ENCODE measurements at places on chromosomes 5 and 9.
A peak's percentile ranks its signal among the peaks of the same experiment; 100 is the strongest.

DNA sequence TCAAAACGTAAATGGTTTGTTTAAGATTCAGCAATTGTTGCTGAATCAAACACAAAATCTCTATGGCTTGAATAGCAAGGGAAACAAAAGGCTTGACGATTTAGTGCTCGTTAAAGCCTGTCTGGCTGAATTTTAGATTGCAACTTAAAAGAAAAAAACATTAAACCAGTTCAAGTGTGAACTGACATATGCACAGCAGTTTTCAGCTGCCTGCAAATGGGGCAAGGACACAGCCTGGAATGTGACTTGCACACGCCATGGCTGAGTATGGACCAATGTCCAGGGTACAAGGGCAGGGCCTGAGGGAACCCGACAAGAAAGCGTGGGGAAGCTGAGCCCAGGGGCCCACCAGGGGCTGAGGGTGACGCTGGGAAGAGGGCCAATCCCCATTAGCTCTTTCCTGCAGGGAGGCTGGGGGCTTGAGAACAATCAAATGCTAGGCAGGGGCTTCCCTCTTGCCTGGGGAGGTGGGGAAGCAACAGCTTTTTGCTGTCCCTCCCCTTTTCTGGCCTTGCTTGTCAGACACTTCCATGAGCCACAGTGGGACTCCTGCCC lies 89.6 kb upstream of the LRRTM2 start:
- no peak for DNase-seq

DNA sequence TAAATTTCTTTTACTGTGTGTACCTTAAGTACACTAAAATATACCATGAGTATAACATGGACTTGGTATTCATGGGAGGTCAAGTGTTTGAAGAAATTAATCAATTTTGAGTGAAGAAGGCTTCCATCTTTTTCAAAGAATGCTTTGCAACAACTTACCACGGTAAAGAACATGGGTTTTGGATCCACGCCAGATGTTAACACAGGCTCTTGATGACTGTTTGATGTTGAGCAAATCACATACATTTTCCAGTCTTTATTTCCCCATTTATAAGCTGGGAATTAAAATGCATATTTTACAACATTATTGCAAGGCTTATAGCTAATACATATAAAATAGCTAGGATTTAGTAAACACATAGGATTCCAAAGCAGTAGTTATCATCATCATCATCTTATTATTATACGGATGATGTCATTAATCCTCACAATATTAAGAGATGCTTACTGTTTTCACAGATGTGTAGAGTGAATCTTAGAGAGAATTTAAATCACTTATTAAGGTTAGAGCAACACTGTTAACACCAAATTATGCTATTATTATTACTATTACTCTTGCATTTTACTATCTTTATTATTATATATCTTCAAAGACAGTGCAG lies 362.0 kb downstream of the PRELID2 start:
- no peak for DNase-seq

DNA sequence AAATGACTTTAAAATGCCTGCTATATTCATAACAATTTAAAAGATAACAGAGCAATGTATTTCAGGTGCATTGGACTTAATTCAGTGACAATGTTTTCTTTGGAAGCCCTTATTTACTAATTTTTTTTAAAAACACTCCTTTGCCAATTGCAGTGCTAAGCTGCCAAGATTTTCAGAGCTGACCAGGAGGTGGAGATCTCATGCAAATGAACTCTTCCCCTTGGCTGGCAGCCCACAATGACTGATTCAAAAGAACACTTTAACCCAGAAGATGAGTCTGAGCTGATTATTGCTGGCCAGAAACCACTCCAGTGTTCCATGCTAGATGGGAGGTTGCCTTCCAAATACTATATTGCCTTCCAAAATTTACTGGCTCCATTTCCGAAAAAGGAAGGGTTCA lies 128.3 kb upstream of the CCNH start:
- DNase-seq, result no peak

DNA sequence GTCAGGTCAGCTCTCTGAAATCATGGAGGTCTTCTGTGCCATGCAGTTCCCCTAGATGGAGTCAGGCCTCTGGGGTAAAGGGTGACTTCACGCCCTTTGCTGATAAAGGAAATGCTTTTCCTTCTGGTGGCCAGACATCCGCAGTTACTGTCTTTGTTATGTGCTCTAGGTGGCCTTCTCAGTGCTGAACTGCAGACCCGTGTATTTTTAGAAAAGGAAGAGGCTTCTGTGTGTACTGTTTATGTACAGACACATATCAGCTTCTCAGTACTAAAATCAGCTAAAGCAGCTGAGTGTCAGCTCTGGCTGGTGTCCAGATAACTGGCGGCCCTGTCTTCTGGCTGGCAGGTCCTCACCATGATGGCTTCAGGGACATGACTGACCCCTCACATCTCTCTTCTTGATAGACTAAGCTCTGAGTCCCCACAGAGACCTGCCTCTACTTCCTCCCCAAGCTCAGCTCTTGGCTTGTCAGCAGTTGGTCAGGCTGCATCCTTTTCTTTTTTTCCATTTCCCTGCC lies 75.3 kb downstream of the ARHGAP26 start:
- DNase-seq, result peak; percentile 14

DNA sequence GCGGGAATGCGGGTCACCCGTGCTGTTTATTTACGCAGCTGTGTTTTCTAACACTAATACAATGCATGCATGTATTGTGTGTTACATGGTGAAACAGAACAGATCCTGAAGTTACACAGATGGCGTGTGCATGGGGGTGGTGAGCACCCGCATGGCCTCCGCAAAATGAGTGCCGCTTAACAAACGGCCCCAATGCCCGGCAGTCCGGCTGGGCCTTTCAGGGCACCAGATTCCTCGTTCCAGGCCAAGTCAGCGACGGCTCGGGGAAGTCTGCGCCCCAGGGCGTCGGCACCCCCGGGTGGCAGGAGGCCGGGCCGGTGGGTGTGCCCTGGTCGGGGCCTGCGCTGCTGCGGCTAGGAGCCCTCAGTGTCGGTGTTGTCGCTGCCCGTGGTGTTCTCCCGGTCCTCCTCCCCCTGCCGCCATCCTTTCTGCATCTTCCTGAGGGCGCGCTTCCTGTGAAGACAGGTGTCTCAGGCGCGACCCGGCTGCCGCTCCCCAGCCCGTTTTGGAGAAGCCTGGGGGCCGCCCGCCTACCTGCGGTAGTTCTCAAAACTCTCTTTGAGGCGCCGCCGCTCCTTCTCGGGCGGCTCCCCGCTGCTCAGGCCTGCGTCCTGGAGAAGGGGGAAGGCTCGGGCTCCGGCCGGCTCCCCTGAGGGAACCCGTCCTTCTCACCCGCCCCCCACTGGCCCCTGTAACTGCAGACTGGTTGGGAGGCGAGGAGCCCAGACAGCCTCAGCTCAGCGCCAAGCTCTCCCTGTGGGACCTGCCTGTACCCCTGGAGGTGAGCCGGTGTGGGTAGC lies 605 bp upstream of the DNLZ start:
- no peak for DNase-seq

GRCh38 chr5:176621661-176622079 lies 8.7 kb downstream of the SNCB start:
- DNase-seq, result no peak

DNA sequence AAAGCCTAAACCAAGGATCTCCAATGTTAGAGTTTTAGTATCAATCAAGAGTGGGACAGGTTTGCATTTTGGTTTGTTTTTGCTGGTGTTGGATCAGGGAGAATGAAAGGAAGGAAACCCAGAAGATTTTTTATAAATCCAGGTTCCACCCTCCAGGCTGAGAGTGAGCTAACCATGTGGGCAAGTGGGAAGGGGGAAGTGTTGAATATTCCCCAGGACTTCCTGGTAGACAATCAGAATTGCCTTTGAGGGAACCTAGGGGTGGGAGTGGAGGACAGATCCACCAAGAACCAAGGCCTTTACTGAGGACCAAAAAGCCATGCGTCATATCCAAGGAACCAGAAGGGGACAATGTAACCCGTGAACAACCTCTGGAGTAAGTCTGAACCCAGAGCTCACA lies 33.5 kb upstream of the PIK3R1 start:
- no peak for DNase-seq

GRCh38 chr5:27548484-27548883 lies 510.1 kb upstream of the CDH9 start:
- no peak for DNase-seq

DNA sequence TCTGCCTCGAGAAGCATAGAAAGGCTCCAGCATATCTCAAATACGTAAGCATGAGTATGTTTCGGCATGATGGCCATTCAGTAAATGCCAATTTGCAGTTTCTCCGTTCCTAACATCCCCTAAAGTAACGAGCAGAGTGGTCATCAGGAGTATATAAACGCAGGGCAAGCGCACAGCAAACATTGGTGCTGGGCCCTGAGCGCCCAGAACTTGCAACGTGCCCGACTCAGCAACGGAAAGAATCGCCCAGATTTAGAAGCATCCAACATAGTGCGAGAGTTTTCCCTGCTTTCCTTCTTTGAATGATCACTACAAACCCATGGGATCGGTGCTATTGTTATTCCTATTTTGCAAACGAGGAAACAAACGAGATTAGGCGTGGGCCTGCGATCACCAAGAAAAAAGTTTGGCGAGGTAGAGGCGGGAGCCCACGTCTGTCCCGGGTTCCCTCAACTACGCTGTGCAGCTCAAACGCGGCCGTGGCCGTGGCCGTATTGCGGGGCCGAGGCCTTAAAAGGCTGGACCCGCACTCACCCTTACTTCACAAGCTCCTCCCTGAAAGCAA lies 505 bp downstream of the RPS14 start:
- DNase-seq, result peak; percentile 15

GRCh38 chr5:59609501-59610265 lies 283.8 kb downstream of the PDE4D start:
- DNase-seq, result no peak

DNA sequence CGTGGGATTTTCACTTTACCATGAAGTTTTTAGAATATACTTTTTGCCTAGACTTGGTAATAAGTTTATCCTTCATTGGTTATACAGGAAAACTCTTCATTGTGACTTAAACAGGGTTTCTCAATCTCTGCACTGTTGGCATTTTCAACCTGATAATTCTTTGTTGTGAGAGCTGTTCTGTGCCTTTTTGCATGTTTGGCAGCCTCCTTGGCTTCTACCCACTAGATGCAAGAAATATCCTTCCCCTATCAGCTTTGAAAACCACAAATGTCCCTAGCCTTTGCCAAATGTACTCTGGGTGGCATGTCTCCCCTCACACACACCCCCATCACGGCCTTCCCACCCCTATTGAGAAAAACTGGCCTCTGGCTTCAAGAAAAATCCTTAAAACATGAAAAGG lies 180.9 kb downstream of the ESM1 start:
- no peak for DNase-seq

DNA sequence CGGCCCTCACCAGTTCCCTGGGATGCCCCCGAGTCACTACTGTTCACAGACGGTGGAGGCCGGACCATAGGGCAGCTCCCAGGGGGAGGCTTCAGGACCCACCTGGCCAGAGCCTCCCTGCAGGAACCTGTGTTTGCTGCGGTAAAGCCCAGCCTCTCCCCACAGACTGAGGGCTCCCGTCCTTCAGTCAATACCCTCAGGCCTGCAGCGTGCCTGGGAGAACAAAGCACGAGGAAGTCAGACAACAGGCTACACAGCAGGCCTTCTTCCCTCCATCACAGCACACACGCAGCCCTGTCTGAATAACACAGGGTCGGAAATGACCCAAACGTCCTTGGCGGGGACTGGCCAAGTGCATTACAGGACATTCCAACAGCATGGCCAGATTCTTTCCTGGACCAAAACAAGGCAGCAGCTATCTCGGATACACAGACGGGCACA lies 34.4 kb downstream of the COL23A1 start:
- DNase-seq, result no peak

DNA sequence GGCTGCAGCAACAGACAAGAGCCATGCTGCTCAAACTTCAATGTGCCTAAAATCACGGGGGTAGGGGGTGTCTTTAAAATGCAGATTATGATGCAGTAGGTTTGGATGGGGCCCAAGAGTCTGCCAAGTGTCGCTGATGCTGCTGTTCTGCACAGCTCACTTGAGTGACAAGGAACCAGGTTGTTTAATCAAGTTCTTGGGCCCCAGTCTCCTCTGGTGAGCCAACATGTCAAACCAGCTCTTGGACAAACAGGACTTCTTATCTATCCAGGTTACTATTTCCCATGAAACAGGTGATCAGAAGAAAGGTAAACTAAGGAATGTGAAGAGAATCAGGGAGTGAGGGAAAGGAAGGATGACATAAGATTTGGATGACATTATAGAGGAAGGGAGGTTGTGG lies 78.0 kb downstream of the APBA1 start:
- no peak for DNase-seq

DNA sequence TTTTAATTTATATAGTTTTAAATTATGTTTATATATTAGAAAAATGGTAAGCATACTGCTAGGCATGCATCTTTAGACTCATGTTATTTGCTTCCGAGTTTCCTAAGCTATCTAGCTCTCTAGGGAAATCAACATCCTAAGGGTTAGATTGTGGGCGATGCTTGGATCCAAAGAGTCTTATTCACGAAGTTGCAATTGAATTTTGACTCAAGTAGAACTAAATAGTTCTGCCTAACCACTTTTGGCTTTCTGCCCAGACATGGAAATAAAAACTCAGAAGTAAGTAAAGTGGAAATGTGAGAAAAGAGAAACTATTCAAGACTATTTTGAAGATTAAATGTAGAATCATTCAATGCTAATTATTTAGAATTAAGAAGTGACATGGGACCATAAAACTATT lies 440.4 kb downstream of the CDH18 start:
- DNase-seq, result no peak

- no peak for DNase-seq
Observed at GRCh38 chr5:1661311-1661710, 137.6 kb upstream of the LPCAT1 start.

DNA sequence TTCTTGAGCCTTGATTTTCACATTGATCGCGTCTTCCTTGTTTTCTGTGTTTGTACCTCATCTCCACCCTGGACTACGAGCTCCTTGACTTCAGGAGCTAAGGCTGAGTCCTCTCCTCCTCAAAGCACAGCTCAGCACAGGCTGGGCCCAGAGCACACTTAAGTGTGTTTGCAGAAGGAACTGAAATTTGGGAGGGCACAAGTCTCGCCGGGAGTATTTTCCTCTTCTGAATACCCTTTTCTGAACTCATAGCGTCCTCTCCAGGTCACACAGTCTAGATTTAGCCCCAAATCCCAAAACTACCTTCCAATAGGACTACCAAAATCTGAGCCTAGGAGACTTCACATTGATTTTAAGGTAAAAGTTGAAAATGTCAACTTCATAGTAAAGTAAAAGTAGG lies 41.6 kb downstream of the TSTD2 start:
- DNase-seq, result no peak

GRCh38 chr5:32713770-32714381 lies 2.8 kb downstream of the NPR3 start:
- no peak for DNase-seq

- DNase-seq, result peak; percentile 46
Observed at GRCh38 chr5:139472386-139473030, 1.7 kb downstream of the SMIM33 start.

DNA sequence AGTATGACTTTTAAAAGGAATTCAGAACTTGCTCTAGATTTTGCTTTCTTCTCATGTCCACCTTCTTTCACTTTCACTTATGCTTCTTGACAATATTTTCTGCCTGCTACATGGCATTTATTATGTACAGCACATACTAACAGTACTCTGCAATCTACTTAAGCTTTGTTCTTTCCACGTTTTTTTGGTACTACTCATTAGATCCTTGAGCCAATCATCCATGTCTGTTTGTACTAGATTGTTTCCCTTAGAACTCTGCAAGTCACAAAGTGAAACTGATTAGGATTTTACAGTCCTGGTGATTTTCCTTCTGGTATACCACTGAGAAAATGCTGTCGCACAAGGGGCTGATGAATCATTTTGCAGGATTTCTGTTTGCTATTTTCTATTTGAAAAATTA lies 78.3 kb downstream of the PARP8 start:
- DNase-seq, result no peak

- no peak for DNase-seq
Observed at GRCh38 chr9:130182381-130182909, 10.2 kb downstream of the NCS1 start.

GRCh38 chr9:126607086-126607485 lies 6.6 kb upstream of the LMX1B start:
- no peak for DNase-seq
